ENCODE measurements at places on chromosomes 3 and 15.

- DNase-seq, result no peak
Measured at GRCh38 chr15:63576441-63576840, 20.7 kb upstream of the FBXL22 start.

- DNase-seq, result no peak
Measured at GRCh38 chr3:50609071-50609762, 2.4 kb downstream of the CISH start.

DNA sequence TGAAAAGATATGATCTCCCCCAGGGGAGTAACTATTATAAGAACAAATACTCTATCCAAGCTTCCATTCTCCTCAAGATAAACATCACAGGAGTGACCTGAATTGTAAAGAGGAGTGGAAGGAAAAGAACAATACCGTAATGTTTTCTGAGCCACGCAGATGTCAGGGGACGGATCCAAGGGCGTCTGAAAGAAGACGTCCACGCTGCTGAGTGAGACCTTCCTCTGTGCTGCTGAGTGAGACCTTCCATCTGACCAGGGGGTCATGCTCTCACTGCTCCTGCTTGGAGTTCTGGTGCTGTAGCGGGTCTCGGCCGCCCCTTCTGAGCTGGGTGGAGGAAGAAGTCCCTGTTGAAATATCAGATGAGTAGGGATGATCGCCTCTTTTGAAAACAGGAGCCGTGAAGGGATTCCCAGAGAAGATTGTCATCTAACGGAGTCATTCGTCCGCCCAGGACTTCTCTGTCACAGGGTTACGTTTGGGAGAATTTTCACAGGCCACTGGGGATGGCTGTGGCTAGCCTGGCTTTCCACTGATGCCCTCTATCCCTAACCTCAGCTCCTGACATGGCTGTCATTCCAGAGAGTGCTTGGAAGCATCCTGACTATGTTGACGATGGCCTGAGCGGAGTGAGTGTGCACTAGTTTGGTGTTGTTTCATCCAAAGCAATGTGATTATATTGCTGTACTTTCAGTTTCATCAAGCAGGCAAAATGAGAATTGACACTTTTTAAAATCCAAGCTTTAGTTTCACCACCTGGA is 184.9 kb downstream of the APBA2 start:
- DNase-seq, result no peak

DNA sequence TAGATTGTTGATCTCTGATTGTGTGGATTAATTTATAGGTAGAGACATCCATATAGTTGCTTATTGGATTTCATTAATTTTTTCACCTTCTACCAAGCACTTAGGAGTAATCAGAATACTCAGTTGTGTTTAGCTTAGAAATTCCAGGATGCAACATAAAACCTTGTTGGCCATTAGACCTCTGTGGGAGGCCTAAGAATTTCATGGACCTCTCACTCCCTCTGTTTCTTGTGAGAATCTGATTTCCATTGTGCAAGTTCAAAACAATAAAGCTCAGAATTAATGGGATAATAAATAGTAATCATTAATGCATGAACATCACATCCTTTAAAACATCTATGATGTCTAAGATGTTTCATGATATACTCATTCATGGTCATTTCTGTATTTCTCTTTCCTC is 332.4 kb downstream of the GRM7 start:
- DNase-seq, result no peak

DNA sequence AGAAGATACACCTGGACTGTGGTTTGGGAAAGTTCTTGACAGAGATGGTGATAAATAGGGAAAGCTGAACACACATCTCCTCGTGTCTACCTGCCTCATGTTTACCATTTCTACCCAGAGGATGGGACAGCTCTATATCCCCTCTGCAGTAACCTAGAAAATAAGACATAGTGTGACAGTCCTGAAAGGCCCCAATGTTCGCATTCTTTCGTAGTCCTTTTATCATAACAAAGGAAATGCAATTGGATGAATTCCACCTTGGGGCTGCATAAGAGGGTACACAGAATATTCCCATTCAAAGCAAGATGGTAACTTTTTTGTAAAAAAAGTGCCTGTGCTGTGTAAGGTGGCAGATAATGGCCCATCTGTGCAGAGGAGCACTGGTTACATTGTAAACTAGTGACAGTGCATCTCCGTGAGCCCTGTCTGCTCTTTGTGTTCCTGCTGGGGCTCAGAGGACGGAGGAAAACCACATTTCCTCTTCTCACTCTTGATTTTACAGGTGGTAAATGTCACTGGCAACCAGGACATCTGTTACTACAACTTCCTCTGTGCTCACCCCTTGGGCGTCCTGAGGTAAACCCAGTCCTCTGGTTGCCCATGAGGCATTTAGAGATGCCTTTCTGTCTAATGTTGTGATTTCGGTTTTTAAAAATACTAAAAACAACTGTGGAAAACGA is 74.3 kb downstream of the SIDT1 start:
- DNase-seq, result no peak

DNA sequence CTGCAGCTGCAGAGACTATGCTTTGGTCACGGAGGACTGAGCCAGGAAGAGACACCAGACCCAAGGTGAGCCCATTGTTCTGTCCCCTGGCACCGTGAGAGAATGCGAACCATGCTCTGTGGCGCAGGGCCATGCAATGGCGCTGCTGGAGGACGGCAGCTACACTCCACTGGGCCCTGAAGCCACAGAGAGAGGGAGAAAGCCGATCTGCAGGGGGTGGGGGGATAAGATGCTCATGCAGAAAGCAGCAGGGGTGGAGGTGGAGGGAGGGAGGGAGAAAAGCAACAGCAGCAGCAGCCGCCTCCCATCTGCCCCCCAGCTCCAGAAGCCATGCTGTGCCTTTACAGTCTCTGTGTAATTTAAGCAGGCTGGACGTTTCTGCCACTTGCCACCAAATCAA is 5.3 kb downstream of the BDH1 start:
- DNase-seq, result peak; percentile 34
